ENCODE measurements at places on chromosomes 12 and 14.

DNA sequence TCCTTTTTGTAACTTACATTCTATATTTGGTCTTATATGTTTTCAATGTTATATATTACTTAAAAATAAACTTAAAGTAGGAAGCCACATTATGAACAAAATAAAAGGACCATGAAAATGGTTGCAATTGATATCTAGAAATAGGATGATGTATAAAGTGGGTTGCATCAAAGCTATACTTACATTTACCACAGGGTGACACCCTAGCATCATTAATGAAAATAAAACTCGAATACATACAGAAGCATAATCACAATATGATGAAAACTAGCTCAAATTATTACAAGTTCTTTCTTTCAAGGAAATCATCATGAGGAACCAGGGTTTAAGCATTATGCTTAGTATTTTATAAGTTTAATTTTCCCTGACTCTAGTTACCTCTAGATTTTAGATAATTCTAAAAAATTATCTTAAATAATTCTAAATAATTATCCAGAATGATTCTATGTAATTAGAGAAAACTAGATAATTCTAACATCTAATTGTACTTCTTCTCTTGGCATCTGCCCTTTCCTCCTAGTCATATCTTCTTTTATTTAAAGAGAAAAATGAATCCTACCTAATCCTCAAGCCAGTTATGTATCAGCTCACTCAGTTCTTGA is 31.2 kb downstream of the TAS2R7 start:
- DNase-seq: peak; percentile 10

DNA sequence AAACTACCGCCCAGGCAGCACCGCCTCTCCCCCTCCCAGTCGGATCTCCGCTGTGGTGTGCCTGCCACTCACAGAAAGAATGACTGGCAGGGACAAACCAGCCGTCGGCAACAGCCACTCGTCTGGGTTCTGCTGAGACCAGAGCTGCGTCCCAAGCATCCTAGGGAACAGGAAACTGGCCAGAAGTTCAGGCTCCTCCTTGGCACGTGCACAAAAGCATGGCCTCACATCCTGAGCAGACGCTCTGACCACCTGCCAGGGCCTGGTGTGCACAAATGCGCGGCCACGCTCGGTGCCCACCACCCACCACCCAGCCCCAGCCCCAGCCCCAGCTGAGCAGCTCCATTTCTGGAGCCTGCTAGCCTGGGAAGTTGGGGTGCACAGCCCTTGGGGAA is 214.8 kb downstream of the DPF3 start:
- peak; percentile 56 for DNase-seq

- no peak for DNase-seq
Observed at GRCh38 chr14:99741227-99741976, 51.8 kb upstream of the EML1 start.

- no peak for DNase-seq
Observed at GRCh38 chr12:106582641-106583230, at the start of gene RFX4. Gene RFX4, plus strand, starts transcription at chr12:106583004. Its CDS starts 317 bp downstream, at chr12:106583321.

- DNase-seq: no peak
Observed at GRCh38 chr12:122602456-122602855, 75.4 kb downstream of the KNTC1 start.

DNA sequence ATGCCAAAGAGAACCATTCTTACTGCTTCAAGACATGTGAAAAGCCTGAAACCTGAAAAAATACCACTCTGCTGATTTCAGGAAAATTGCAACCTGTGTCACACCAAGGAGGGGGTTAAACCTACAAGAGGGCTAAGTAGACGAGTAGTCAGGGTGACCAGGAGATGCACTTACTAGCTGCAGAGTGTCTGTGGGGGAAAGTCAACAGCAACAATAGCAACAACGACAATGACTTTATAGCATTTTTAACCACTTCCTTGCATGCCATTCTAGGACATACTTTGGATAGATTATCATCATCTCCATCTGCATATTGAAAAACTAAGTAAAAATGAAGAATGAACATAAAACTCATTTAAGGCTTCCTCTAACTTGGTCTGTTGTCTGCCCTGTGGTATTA is 902.7 kb downstream of the BCL11B start:
- no peak for DNase-seq

DNA sequence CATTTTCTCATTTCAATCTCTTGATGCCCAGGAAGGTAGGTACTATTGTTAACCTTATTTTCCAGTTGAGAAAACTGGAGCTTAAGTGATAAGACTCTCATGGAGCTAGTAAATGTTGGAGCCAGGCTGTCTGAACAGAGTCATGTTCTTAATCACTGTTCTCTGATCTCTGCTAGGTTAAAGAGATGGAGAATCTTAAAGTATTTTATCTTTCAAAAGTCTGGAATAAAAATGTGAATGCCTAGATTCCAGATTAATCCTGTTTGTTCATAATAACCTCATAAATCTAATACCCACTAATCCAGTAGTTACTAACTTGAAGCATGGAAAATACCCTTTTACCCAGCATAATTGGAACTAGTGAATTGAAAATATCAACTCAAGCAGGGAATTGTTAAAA is 341.0 kb upstream of the RGS6 start:
- no peak for DNase-seq

DNA sequence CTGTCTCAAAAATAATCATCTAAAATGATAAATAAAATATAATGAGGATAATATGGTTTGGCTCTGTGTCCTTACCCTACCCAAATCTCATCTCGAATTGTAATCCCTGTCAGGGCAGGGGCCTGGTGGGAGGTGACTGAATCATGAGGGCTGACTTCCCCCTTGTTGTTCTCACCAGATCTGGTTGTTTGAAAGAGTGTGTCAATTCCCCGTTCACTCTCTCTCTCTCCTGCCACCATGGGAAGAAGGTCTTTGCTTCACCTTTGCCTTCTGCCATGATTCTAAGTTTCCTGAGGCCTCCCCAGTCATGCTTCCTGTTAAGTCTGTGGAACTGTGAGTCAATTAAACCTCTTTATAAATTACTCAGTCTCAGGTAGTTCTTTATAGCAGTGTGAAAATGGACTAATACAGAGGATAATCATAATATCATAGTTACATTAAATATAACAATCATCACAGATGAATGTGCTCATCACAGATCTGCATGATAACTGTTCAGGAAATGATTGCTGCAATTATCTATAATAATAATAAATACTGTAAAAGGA is 12.6 kb downstream of the EFCAB11 start:
- no peak for DNase-seq

DNA sequence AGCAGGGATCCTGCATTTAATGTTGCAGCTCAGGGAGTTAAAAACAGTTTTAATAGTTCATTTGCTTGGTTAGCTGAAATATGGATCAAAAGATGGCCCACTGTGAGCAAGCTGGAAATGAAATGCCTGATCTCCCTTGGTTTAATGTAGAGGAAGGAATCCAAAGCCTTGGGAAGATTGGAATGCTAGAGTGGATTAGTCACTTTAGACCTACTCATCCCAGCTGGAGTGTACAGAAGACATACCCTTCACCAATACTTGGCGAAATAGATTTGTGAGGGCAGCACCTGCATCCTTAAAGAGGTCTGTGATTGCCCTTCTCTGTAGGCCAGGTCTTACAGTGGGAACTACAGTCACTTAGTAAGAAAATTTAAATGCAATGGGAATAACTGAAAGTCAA is 58.0 kb upstream of the KRAS start:
- peak; percentile 63 for DNase-seq

GRCh38 chr12:10409392-10409791 is at the start of gene KLRC4:
Gene KLRC4, minus strand, starts transcription at chr12:10409757. Its CDS starts 182 bp downstream, at chr12:10409575.
- DNase-seq: no peak

GRCh38 chr14:25247609-25248008 is 197.7 kb upstream of the STXBP6 start:
- DNase-seq: no peak

GRCh38 chr12:7354529-7354928 is 50.7 kb downstream of the ACSM4 start:
- no peak for DNase-seq

DNA sequence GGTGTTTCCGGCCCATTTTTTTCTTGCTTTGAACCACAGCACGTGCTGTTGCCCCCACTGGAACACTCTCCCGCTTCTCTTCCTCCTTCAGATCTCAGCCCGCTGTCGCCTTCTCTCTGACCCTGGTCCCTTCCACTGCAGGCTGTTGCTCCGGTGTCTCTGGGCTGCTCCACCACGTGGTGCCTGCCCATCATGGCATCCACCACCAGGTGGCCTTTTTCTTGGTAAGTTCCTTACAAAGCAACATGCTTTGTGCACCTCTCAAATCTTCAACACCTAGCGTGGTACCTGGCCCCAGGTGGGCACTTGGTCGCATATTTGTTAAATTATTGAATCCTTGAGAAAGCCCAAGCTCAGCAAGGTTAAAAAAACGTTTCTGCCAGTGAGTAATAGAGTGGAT is 19.1 kb downstream of the TUNAR start:
- DNase-seq: no peak
